ENCODE measurements at places on chromosomes 6 and 20.

DNA sequence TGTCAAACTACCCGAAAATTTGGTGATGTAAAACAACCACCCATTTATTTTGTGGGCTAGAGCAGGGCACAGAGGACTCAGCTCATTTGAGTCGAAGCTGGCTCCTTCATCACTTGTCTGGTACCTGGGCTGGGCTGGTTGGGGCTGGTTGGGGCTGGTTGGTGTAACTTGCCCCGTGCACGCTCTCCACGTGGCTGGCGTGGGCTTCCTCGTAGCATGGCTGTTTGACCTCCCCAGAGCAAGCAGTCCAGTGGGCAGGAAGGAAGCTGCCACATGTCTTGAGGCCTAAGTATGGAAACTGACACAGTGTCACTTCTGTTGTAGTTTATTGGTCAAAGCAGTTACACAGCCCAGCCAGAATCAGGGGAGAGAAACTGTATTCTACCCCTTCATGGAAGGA, 27.1 kb downstream of the BCAS4 start:
- H3K4me1 ChIP-seq: peaks cover 49% of the 10 kb centered on the region
- peaks cover 47% of the 10 kb centered on the region for H3K36me3 ChIP-seq
- peak; percentile 27 for DNase-seq
- H3K27me3 ChIP-seq: no peaks in the 10 kb centered on the region
- H3K27ac ChIP-seq: peak overlapping the region; percentile 93

GRCh38 chr6:2918936-2919335, 15.8 kb upstream of the SERPINB9 start:
- H3K4me3 ChIP-seq: no peak overlapping the region
- H3K27ac ChIP-seq: peak overlapping the region; percentile 78
- peaks cover 3% of the 10 kb centered on the region for H3K36me3 ChIP-seq

GRCh38 chr6:105833959-105834947, 251.9 kb upstream of the PRDM1 start:
- H3K4me1 ChIP-seq: peaks cover 32% of the 10 kb centered on the region
- no peak overlapping the region for H3K4me3 ChIP-seq
- no peak for DNase-seq
- no peaks in the 10 kb centered on the region for H3K27me3 ChIP-seq
- no peak overlapping the region for H3K27ac ChIP-seq

DNA sequence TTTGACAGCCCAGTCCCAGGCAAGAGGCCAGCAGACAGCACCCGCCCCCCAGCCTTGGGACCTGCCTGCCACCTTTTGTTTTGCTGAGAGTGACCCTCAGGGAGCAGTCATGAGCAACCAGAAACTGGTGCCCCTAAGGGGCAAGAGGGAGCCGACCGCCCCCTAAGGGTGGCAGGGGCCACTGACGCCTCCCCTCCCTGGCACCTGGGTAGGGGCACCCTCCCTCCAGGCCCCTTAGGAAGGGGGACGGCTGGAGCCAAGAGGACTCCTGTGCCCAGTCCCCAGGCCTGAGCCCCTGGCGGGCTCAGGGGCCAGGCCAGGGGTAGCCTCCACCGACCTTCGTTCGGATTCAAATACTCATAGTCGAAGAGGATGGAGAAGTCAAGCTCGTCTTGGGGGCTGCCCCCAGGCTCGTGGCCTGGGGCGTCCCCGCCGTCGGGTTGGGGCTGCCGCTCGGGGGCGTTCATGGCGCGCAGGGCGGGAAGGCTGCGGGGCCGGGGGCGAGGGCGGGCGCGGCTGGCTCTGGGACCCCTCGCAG, 417 bp downstream of the NFATC2 start:
- H3K27me3 ChIP-seq: peaks cover 6% of the 10 kb centered on the region
- H3K27ac ChIP-seq: peak overlapping the region; percentile 98
- peaks cover 13% of the 10 kb centered on the region for H3K36me3 ChIP-seq
- H3K4me3 ChIP-seq: peak overlapping the region; percentile 99
- peaks cover 56% of the 10 kb centered on the region for H3K4me1 ChIP-seq

DNA sequence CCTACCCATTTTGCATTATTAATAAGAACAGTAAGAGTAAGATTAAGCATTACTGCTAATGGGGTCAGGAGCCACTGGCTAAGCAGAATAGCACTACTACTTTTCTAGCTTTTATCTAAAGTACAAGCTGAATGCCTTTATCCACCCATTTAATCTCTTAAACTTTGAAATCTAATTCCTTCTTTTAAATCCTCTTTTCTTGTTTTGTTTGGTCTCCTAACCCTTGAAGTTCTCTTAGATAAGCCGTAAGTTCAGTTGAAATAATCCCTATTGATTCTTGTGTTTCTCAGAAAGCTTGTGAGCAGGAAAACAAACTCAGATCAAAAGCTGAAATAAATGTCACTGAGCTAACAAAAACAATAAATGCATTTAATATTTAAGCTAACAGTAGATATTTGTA, 380.2 kb downstream of the TBC1D32 start:
- no peaks in the 10 kb centered on the region for H3K36me3 ChIP-seq
- no peak overlapping the region for H3K4me3 ChIP-seq
- no peak overlapping the region for H3K27ac ChIP-seq
- no peaks in the 10 kb centered on the region for H3K27me3 ChIP-seq
- DNase-seq: no peak
- H3K4me1 ChIP-seq: no peaks in the 10 kb centered on the region

- DNase-seq: no peak
- peaks cover 12% of the 10 kb centered on the region for H3K27me3 ChIP-seq
- no peaks in the 10 kb centered on the region for H3K36me3 ChIP-seq
- H3K4me3 ChIP-seq: no peak overlapping the region
- peak overlapping the region; percentile 70 for H3K27ac ChIP-seq
These were observed 74.6 kb upstream of the RNF24 start for GRCh38 chr20:4089756-4090487.

DNA sequence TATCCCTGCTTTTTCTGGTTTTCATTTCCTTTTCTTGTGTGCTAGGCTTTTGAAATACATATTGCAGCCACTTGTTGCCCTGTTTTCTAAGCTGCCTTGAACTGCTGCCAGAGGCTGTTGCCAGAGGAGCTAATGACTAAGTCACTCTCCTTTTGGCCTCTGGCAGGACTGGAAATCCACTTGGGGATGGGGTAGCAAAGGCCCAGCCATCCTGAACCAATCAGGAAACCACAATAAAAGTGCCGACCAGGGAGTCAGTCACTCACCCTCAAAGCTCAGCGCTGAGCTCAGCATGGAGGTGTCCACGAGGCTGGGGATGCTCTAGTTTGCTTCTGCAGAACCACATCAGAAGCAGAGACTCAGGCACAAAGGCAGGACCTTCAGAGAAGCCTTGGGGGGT, 813.0 kb downstream of the DHX35 start:
- H3K27me3 ChIP-seq: no peaks in the 10 kb centered on the region
- no peak overlapping the region for H3K27ac ChIP-seq
- no peak for DNase-seq
- no peaks in the 10 kb centered on the region for H3K36me3 ChIP-seq
- H3K4me3 ChIP-seq: no peak overlapping the region

GRCh38 chr6:20028143-20028542, 184.1 kb downstream of the MBOAT1 start:
- no peak overlapping the region for H3K4me3 ChIP-seq
- DNase-seq: no peak
- peaks cover 19% of the 10 kb centered on the region for H3K27me3 ChIP-seq

DNA sequence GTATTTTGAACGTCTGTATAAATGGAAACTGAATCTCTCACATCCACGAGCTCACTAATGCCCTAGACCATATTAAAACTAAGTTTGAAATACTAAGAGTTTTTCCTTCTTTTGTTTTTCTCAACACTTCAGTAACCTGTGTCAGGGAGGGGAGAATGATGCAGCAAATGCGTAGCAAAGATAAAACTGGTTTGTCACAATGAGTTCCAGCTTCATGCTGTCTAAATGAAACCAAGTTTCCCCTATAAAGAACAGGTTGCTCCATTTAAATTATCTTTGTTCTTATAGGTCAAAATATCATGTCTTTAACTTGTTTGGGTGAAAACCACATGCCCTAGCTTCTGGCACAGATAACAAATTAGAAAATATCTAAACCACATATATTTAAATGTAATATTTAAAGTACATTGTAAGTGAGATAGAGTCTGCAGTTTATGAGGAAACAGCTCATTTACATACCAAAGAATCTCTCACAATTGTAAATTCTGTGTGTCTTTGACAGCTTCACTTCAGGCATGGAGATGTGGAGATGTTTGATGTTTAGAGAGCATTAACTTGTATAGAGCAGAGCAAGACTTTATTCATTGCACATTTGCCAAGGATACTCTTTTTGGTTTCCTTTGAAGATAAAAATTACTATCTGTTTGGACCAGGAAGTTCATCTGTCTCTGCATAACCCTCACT, 7.3 kb downstream of the TRDN start:
- H3K27me3 ChIP-seq: no peaks in the 10 kb centered on the region
- H3K4me1 ChIP-seq: no peaks in the 10 kb centered on the region

- no peak for DNase-seq
- no peaks in the 10 kb centered on the region for H3K27me3 ChIP-seq
- peaks cover 51% of the 10 kb centered on the region for H3K36me3 ChIP-seq
These were observed 33.4 kb upstream of the MICB start for GRCh38 chr6:31464252-31465184.
